ENCODE measurements at places on chromosomes 16 and 17. TPM values are rescaled to one million over a fixed set of nuclear protein-coding genes. Genes with fewer than 3 reads are reported as not detected.

DNA sequence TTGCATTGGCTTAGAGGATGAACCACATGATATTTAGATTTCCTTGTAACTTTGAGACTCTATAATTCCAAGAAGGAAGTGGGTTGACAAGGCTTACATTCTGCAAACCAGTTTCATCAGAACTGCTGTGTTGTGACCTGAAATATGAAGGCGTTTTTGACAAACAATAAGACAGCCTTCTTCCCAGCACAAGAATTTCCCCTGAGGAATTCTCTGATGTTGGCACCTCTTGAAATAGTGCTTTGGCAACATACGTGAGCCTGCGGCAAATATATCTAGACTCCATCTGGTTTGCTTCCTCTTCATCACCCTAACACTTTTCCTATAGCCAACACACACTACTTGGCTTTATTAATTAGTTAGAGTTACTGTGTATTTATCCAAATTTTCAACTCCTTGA, 585.5 kb upstream of the SOX9 start:
- H3K4me3 ChIP-seq = no peak overlapping the region
- no peak for DNase-seq
- no peak overlapping the region for H3K27ac ChIP-seq

The MYL11 gene
- total RNA-seq = not detected

DNA sequence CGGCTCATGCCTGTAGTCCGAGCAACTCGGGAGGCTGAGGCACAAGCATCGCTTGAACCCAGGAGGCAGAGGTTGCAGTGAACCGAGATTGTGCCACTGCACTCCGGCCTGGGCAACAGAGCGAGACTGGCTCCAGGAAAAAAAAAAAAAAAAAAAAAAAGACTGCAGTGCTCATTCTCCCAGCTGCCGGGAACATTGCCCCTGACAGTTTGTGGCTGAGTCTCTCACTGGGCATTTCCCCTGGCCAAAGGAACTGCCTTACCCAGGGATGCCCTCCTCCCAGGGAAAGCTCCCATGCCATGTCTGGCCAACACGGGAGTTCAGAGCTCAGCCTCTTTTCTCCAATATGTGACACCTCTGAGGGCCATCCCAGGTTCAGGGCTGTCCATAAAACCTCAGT, 21.3 kb upstream of the USP10 start:
- H3K4me3 ChIP-seq = no peak overlapping the region
- DNase-seq = no peak
- no peaks in the 10 kb centered on the region for H3K4me1 ChIP-seq
- H3K27ac ChIP-seq = no peak overlapping the region

- H3K4me3 ChIP-seq = no peak overlapping the region
- H3K36me3 ChIP-seq = peaks cover 17% of the 10 kb centered on the region
- H3K4me1 ChIP-seq = no peaks in the 10 kb centered on the region
- H3K27ac ChIP-seq = no peak overlapping the region
- no peak for DNase-seq
- H3K27me3 ChIP-seq = no peaks in the 10 kb centered on the region
Measured at GRCh38 chr16:23519282-23519681, 9.0 kb upstream of the GGA2 start.

DNA sequence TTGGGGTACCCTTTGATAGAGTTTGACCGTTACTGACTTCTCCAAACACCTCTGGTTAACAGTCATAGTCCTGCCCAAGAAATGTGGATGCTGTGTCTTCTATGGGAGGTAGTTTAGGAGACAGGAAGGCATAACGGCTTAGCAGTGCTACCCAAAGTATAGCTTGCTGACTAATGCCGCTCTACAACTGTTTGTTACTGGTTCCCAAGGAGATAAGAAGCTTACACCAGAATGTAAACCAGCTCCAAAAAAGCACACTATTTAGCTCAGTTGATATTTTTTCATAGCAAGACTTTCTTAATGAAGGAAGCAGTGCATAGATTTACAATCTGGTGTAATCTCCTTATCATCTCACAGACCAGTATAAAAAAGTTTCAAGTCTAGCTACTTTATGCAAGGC, 95.7 kb downstream of the HS3ST3B1 start:
- H3K4me1 ChIP-seq = no peaks in the 10 kb centered on the region
- no peaks in the 10 kb centered on the region for H3K27me3 ChIP-seq
- no peak overlapping the region for H3K4me3 ChIP-seq
- no peaks in the 10 kb centered on the region for H3K36me3 ChIP-seq

GRCh38 chr16:57244463-57244766, 644 bp upstream of the ARL2BP start:
- no peaks in the 10 kb centered on the region for H3K4me1 ChIP-seq
- DNase-seq = no peak
- no peak overlapping the region for H3K27ac ChIP-seq
- H3K36me3 ChIP-seq = peaks cover 3% of the 10 kb centered on the region
- peak overlapping the region; percentile 76 for H3K4me3 ChIP-seq

GRCh38 chr16:51405361-51405760, 254.3 kb upstream of the SALL1 start:
- H3K4me3 ChIP-seq = no peak overlapping the region
- H3K36me3 ChIP-seq = no peaks in the 10 kb centered on the region
- DNase-seq = no peak
- no peaks in the 10 kb centered on the region for H3K27me3 ChIP-seq
- no peaks in the 10 kb centered on the region for H3K4me1 ChIP-seq

The BCAS3 gene
- 9.2 TPM for total RNA-seq

DNA sequence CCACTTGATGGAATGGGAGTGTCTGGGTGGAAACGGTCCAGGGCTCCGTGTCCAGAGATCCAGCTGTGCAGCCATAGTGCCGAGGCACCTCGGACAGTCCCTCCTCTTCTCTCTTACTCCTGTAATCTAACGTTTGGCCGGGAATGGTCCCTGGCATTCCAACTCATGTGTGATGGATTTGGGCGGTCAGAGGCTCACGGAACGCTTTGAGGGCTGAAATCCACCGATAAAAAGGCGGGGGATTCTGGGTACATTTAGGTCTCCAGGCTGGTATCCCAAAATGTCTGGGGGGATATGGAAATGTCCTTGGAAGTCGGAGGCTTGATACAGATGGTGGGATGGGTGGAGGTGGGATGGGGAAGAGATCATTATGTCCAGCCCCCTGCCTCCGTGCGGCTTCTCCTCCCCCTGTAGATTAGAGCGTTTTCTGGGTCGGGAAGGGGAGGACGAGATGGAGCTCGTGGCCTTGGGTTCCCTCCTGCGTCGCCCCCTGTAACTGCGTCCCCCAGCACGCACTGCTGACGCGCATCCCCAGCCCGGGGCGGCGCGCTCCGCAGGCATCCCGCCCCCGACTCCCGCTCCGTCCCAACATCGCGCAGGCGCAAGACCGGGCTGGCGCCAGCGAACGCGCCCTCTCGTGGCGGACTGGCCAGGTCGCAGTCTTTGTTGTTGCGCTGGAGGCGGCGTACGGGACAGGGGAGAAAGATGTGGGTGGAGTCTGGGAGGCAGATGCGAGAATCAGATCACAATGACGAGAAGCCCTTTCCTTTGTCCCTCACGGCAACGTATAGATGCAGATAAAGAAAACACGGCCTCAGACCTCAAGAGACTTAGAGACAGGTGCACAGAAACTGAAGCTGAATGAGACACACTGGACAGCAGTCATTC, 4.5 kb upstream of the SGCA start:
- H3K27me3 ChIP-seq = no peaks in the 10 kb centered on the region
- H3K27ac ChIP-seq = no peak overlapping the region
- H3K36me3 ChIP-seq = no peaks in the 10 kb centered on the region
- no peaks in the 10 kb centered on the region for H3K4me1 ChIP-seq
- DNase-seq = peak; percentile 93

DNA sequence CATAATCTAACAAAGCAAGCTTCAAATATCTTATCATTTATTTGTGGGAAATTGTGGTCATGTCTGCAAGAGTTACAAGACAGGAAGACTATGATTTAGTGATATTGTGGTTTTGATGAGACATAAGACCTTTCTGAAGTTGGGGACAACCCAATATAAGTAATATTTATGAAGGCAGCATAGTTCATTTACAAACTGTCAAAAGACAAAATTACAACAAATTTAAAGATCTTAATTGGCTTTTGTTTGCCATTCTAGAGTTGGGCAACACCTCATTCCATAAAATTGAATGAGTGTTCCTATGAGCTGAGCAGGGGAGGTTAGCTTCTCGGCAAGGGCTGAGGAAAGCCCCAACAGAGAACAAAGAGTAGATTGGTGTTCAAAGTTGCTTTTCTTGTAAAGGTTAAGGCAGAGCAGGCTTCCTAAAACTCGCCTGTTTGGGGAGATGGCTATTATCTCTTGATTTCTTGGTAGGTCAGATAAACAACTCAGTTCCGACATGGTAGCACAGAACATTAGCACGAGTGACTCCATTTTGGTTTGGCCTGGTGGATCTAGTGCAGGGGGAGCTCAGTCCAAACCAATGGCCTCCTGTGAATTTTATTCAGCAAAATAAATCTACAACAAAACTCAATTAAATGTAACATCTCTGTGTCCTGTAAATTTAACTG, 10.9 kb upstream of the MMD start:
- H3K4me1 ChIP-seq = no peaks in the 10 kb centered on the region
- no peaks in the 10 kb centered on the region for H3K36me3 ChIP-seq
- H3K27me3 ChIP-seq = no peaks in the 10 kb centered on the region
- no peak overlapping the region for H3K4me3 ChIP-seq
- DNase-seq = no peak

DNA sequence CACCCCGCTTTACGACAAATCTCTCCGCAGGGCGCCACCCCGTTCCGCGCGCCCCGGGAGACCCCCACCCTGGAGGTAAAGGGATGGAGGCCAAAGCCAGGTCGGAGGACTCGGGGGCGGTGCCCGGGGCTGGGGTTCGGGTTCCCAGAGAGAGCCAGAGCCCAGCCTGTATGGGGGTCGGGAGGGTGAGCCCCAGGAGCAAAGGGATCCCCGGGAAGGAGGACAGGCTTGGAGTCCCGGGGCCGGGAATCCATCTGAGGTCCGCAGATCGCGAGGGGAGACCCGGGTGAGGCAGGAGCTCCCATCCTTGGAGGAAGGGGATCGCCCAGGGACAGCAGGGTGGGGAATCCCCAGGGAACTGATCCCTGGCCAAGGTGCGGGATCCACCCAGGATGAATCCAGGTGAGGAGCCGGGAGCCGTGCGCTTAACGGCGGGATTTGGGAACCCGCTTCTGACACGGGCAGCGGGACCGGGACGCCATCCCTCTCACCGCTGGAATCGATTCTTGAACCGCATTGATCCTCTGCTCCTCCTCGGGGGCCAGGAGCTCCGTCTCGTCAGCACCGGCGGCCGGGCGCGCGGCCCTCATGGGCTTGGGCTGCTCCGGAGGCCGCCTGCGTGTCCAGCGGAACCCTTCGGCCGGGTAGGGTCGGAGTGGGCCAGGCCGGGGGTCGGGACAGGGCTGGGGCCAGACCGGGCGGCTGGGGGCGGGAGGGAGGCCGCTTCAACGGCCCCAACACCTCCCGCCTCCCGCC, at the start of gene MMD:
Gene MMD (minus strand): TSS at position 657 of the 756 bp plus-strand sequence. CDS start 140 bp downstream, at position 517.
- H3K36me3 ChIP-seq = no peaks in the 10 kb centered on the region
- peaks cover 24% of the 10 kb centered on the region for H3K4me1 ChIP-seq
- no peaks in the 10 kb centered on the region for H3K27me3 ChIP-seq
- DNase-seq = peak; percentile 78
- peak within 1 kb of the TSS; percentile 98 for H3K4me3 ChIP-seq

The LSM12 gene
- total RNA-seq = 24.2 TPM

GRCh38 chr16:4869147-4869805, 22.0 kb downstream of the UBN1 start:
- H3K4me3 ChIP-seq = no peak overlapping the region
- no peak for DNase-seq
- H3K27ac ChIP-seq = no peak overlapping the region
- no peaks in the 10 kb centered on the region for H3K27me3 ChIP-seq
- H3K36me3 ChIP-seq = peaks cover 47% of the 10 kb centered on the region

The CNGB1 gene
- total RNA-seq = not detected

GRCh38 chr16:78057803-78058564, 35.6 kb downstream of the CLEC3A start:
- no peaks in the 10 kb centered on the region for H3K4me1 ChIP-seq
- DNase-seq = no peak
- no peak overlapping the region for H3K27ac ChIP-seq
- H3K36me3 ChIP-seq = no peaks in the 10 kb centered on the region
- H3K27me3 ChIP-seq = no peaks in the 10 kb centered on the region
- H3K4me3 ChIP-seq = no peak overlapping the region

DNA sequence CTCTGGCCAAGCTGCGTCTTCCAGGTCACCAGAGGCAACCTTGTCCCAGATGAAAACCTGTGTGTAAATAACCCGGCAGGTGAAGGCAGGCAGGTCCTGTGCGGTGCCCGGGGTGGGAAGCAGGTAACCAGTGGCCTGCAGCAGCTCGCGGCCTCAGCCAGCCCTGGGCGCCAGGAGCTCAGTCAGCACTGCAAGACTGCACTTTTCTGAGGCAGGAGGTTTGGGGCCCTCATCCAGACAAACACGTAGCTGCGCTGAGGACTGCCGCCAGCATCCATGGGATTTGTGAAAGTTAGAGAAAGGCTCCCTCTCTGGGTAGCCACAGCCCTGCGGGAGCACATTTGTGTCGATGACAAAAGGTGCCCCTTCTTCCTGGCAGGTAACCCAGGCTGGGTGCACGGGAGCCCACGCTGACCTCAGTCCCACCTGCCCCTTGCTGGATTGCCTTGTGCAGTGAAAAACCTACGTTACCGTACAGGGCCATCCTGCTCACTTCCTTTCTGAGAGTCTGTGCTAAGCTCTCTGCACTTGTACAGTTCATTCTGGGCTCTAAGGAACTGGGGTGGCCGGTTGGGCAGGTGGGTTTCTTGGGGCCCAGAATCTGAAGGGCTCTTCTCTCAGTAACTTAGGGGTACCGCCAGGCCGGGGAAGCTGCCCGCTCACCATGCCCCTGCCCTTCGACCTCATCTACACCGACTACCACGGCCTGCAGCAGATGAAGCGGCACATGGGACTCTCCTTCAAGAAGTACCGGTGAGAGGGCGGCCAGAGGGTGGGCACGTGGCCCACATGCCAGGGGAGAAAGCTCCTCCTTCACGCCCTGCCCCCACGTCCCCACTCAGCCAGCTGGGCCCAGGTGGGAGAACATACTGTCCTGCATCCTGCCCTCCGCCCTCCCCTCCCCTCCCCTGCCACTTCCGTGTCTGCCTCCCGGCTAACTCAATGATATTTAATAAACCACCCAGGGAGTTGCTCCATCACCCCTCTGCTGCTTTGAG, 56.4 kb downstream of the MGAT5B start:
- no peaks in the 10 kb centered on the region for H3K4me1 ChIP-seq
- no peaks in the 10 kb centered on the region for H3K36me3 ChIP-seq
- no peak overlapping the region for H3K4me3 ChIP-seq

The MYL4 gene
- 0.44 TPM for total RNA-seq

DNA sequence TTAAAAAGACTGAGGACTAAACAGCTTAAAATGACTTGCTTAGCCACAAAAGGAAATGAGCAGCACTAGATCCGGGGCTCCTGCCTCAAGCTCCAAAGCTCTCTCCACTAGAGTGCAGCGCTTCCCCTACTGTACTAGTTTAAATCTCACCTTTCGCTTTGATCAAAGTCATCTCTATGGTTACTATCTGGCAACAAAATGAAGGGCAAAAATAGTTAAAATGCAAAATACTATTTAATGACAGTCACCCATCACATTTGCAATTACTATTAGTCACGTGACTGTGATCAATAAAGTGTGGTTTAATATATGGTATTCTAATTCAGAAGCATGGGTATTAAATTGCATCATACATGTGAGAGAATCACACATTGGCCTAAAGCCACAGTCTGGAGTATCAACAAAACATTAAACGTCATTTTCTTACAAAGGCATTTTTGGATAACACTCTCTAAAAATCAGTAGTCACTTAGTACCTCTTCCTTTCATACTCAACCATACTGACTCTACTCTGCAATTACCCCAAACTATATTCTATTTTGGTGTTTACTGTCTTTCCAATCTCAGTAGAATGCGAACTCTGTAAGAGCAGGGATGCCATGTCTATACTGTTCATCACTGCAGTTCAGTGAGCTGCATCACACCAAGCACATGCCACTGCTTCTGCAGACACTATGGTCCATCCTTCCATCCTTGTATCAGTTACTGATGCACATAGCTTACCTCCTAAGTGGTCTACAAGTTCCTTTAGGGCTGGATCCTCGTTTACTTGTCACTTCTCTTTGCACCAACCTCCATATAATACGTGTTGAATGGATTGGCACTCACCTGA, 6.2 kb downstream of the PSMD12 start:
- H3K27ac ChIP-seq = no peak overlapping the region
- no peak overlapping the region for H3K4me3 ChIP-seq

All from right lobe of liver (tissue), 6 donors.